ENCODE measurements at places on chromosomes 16 and 17.

DNA sequence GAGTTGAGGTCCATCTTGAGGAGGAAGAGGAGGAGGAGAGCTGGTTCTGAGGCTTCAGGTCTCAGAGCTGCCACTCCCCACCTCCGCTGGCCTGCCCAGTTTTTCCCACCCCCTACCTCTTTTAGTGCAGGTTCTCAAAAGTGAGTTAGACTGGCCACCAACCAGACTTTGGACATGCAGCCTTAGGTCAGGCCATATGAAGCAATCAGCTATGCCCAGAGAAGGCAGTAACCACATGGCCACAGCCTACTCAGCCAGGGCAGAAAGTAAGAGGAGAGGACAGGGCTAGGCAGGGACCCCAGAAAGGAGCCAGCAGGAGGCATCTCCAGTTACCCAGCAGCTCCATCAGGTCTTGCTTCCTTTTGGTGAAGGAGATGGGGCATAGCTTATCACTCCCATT is 9.0 kb downstream of the MYO15A start:
- no peak for DNase-seq

- no peak for DNase-seq
Observed at GRCh38 chr17:55377671-55378275, 43.9 kb downstream of the MMD start.

DNA sequence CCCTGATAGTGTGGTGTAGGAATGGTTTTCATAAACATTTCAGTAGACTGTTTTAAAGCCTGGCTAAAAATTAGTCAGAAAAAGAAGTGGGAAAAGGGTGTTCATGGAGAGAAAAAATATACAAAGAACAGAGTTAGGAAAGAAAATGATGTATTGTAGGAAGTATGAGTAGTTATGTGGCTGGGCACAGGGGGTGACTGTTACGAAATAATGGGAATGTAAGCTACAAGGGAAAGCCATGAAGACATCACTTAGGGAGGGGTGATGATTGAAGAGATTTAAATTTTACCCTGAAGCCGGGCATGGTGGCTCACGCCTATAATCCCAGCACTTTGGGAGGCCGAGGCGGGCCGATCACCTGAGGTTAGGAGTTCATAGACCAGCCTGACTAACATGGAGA is 55.3 kb downstream of the NUP88 start:
- DNase-seq: no peak

DNA sequence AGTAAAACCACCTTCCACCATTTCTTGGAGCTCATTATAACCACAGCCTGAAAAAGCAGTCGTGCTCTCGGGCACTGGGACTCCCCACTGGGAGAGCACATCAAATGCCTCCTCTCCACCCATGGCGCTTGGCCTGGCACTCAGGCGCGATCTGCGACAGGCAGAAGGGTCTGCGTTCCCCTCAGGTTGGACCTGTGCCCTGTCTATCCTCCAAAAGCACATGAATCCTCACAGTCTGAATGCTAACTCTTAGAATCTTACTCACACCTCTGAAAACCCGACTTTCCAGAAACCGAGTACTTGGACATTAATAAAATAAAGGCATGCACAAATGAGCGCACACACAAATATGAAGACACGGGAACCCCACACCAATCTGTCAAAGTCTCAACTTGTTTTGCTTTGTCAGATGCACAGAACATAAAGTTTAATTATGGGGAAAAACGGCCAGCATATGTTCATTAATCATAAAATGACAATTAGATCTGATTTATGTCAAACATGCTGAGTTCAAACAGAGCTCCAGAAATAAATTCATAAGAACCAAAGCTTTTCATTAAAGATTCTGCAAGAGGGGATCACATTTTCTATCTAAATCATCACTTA is 20.5 kb upstream of the FAAP100 start:
- DNase-seq: no peak

- DNase-seq: no peak
Observed at GRCh38 chr16:16073891-16074881, 124.8 kb downstream of the ABCC1 start.

GRCh38 chr16:85015481-85016187 is 4.3 kb upstream of the ZDHHC7 start:
- no peak for DNase-seq

GRCh38 chr17:34706029-34706428 is 126.6 kb downstream of the TMEM132E start:
- no peak for DNase-seq

DNA sequence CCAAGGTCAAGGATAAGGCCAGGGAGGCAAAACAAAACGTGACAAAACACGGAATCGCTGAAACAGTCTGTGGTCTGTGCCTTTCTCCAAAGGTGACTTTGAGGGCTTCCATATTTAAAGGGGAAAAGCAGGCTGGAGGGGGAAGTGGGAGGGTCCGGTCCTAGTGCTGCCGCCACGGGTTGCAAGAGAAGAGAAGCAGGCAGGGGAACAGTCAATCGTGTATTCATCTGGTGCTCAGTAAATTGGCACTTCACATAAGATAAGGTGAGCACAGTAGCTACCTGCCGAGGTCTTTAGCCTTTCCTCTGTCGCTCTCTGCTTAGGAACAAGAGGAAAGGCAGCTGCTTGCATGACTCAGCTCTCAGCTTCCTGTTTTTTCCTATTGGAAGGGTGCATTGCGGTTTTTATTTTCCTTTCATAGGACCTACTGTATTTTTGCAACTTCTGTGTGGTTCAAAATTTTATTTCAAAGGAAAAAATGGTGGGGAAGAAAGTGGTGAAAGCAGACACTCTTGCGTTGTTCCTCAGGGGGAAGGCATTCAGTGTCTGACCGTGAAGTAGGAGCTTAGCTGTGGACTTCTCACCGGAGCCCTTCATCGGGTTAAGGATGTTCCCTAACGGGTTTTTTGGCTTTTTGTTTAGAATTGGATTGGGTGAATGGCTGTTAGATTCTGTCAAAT is 7.1 kb upstream of the LGALS3BP start:
- DNase-seq: no peak

- no peak for DNase-seq
Observed at GRCh38 chr17:80122926-80123505, 21.6 kb downstream of the GAA start.

DNA sequence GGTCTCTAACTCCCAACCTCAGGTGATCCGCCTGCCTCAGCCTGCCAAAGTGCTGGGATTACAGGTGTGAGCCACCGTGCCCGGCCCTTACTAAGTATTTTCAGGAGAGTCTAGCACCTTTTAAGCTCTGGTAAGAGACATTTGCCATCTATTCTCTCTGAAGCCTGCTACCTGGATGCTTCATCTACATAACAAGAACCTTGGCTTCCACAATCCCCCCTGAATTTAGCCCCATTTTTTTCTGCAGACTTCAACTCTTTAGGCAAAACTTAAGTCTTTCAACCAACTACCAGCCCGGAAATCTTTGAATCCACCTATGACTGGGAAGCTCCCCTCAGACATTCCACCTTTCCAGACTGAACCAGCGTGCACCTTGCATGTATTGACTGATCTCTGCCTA is 14.0 kb upstream of the UBE2I start:
- DNase-seq: no peak

DNA sequence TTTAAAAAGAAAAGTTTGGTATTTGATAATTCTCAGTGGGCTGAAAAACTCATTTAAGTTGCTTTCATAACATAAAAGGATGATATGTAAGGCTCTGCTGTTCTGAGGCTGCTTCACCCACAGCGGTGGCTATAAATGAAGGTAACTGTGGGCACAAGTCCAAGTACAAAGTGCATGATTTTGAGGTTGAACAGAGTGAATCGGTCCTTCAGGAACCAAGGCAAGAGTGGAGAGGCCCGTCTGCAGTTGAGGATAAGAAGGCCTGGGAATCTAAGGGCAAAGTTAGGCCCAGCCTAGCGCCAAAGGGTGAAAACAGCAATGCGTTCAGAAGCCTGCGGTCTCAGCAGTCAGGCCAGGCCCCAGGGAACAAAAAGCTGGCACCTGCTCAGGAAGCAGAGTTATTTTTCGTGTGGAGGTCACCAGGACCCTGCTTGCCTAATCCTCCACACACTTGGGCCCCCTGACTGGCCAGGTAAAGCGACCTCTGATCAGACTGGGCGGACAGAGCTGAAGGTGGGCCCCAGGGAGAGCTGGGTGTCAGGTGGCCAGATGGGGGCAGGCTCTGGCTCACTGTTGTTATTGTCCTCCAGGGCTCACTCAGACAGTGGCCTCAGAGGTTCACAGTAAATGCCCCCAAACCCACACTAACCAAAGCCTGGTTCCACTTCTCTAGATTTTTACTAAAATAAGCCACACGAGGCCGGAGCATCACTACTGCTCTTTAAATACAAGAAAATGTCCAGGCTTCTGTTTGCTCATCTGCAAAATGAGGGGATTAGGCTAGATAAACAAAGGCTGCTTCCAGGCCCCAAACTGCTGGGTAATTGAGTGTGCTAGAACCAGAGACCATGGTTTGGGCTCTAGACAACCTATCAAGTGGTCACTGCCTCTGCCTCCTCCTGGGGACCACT is 46.5 kb downstream of the TEX2 start:
- no peak for DNase-seq

- DNase-seq: no peak
Observed at GRCh38 chr16:17773698-17774101, 302.9 kb upstream of the XYLT1 start.

DNA sequence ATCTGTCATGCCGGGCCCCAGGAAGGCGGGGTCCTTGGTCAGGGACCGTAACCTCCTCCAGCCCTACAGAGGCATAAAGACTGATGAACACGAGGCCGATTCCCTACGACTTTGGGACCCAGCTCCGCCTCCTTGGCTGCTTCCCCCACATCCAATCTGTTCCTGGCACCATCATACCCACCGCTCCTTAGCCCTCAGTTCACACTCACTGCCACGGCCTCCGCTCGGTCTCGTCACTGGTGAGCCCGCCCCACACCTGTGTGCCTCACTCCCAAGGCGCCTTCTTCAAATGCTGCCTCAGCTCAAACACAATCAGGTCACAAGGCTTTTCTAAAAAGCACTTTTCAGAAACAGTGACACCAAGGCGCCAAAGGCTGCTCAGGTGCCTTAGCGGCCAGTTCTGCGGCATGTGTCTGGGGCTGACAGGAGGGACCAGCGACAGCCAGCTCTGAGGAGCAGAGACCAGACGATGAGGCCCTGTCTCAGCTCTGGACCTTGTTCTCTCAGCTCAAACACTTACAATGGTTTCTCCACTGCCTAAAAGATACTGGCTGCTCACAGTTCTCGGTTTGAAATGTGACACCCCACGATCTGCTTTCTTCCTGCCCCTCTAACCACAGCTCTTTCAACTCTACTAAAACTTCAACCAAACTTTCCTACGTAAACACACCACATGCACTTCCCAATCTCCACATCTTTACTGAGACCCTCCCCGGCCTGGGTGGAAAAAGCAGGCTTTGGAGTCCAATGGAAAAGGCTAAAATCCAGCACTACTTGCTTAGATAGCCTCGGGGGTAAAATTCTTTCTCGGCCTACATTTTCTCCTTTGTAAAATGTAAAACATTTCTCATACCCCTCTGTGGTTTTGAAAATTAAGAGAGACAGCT is 33.2 kb downstream of the CYB5D2 start:
- no peak for DNase-seq

DNA sequence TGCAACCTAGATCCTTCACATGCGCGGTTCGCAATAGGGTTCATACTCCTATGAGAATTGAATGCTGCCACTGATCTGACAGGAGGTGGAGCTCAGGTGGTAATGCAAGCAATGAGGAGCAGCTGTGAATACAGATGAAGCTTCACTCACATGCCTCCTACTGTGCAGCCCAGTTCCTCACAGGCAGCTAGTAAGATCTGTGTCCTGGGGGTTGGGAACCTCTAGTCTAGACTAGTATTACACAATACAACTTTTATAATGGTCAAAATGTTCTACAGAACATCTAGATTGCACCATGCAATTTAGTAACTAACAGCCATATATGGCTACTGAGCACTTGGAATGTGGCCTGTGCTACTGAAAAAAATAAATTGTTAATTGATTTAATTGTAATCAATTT is 26.7 kb downstream of the ABCA5 start:
- DNase-seq: no peak

- no peak for DNase-seq
Observed at GRCh38 chr16:68972720-68973119, 129.4 kb downstream of the TANGO6 start.

DNA sequence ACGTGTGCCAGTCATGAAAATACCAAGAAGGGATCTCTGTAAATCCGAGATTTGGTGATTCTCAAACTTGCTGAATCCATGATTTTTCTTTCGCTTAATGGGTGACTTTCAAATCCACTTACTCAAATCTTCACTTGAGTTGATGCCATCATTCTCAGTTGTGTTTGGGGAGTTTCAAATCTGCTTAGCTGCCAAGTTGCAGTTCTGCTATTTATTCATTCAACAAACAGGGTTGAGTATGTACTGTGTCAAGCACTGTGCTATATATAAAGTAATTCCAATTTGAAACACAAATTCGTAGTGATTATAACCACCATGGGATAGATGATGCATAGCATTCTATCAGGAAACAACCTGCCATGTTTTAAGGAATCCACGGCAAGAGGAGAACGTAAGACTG is 394.3 kb downstream of the CDH13 start:
- no peak for DNase-seq

- no peak for DNase-seq
Observed at GRCh38 chr16:62602790-62603189, 566.6 kb upstream of the CDH8 start.

DNA sequence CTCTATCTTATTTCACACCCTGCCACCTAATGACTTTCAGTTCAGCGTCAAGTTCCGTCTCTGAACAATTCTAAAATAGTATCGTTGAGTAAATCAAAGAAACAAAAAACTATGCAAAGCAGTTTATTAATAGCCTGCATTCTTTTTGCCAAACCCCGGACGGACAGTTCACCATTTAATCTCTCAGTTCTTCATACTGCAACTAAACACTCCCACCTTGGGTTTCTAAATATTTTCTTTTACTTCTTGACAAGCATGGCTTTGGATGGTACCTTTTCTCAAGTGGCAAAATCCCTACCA is 1.2 kb downstream of the MYH11 start:
- DNase-seq: no peak

DNA sequence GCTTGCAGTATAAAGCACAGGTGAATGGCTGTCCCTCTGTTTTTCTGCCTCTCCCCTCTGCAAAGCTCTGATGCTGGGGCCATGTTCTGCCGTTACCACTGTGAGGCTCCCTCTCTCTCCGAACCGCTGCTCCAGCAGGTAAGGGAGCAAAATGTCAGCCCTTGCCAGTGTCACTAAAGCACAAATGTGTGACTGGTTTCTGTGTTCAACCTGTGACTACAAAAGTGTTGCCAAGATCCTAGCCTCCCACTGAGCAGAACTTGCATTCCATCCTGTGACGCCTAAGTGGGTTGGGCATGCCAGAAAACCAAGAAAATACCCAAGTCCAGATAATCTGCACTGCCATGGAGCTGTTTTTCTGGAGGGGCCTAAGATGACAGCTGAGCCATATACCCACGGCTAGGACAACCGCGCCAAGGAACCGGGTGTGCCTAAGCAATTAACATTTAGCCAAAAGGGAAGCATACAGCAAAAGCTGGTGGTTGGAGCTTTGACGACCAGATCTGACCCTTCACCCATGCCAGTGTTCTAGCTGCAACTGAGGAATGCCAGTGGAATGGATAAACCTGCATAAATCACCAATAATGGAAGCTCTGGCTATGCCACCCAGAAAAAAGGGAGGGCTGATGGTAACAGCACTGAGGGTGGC is 35.0 kb downstream of the PSME3IP1 start:
- no peak for DNase-seq
